Naive B cell (primary cell): ENCODE measurements at places on chromosomes 2 and 18.

- no peak for DNase-seq
Measured at GRCh38 chr18:58870130-58870529, 5.5 kb downstream of the ZNF532 start.

- DNase-seq: peak; percentile 27
Measured at GRCh38 chr2:45860136-45861121, 209.0 kb downstream of the PRKCE start.

GRCh38 chr2:105497094-105497493, 98.2 kb upstream of the FHL2 start:
- DNase-seq: no peak

- no peak for DNase-seq
Measured at GRCh38 chr2:40700231-40700954, 248.5 kb upstream of the SLC8A1 start.

GRCh38 chr18:75558790-75559189, 131.3 kb upstream of the SMIM21 start:
- no peak for DNase-seq

- no peak for DNase-seq
Measured at GRCh38 chr2:237264480-237265219, 149.3 kb downstream of the COL6A3 start.

DNA sequence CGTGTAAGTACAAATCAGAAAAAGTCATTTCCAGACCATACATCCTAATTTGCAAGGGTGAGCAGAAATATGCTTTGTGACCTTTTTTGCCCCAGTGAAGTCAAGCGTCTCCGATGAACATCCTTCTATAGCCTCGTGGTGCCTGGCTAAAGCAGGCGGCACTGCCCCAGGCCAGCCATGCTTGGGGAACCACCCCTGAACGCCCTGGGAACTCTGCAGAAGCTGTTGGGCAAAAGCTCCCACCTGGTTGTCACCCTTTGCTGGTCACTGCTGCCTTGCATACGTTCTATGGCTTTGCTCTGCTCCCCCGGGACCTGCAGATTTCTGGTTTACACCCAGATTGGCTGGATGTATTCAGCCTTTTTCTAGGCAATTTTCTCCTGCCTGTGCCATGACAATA, 256.4 kb downstream of the SS18 start:
- DNase-seq: no peak

GRCh38 chr2:61471905-61472805, 1.3 kb upstream of the USP34 start:
- DNase-seq: no peak

DNA sequence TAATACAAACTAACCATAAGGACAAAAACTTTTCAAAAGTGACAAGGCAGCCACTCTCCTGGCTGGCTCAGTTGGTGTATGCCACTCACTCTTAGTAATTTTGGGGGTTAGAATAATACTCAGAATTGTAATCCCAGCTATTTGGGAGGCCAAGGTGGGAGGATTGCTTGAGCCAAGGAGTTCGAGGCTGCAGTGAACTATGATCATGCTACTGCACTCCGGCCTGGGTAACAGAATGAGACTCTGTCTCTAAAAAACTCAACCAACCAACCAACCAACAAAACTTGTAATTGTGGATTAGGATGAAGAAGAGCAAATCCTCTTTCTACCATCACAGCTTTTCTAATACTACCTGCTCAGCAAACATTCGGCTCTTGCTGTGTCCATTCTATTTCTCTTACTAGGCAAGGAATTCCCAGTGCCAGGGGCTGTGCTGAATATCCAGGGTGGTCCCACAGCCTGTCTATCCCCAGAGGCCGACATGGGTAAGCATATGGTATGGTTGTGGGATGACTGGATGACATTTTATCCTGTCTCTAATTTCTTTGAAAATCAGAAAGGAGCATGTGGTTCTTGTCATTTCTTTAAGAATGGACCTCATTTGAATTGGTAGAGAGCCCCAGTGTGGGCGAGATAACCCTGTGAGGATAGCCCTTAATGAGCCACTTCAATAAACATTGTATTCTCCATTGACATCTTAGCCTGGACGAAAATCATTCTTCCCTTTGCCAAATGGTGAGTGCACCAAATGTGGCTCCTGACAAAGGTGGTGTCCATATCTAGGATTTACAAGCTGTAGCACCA, 220.1 kb downstream of the MYCN start:
- DNase-seq: no peak

- no peak for DNase-seq
Measured at GRCh38 chr2:66919286-66919685, 477.8 kb upstream of the ETAA1 start.

- no peak for DNase-seq
Measured at GRCh38 chr2:160842286-160842685, 317.9 kb upstream of the TANK start.

GRCh38 chr2:216549926-216550690, 51.5 kb downstream of the RPL37A start:
- DNase-seq: no peak

DNA sequence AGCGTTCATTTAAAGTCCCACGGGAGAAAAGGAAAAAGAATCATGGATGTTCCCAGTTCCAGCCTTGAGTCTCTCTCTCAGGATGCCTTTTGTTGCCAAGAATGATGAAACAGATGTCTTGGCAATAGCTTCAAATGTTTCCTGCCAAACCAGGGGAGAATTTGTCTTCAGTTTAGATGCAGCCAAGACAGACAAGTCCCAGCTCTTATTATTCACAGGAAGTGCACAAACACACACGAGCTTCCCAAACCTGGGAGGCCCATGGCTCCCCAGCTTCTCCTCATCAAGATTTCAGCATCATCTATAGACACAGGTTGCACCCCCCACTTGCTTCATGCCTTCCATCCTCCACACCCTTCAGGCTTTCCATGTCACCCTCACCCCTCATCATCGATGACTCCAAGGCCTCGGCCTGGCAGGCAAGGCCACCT, 45.9 kb downstream of the HS1BP3 start:
- no peak for DNase-seq

DNA sequence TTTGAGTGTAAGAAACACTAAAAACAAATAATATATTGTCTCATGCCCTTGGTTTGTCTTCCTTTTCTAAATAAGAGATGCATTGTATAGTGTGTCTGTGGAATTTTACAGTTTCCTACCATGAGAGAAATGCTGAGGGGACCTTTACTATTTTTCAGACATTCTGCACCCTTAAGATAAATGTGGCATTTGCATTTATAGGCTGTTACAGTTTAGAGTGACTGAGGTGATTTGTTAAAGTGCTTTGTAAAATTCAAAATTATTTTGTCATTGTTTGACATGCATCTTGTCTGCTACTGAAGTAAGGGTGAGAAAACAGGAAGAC, 78.9 kb upstream of the ZSWIM2 start:
- no peak for DNase-seq

DNA sequence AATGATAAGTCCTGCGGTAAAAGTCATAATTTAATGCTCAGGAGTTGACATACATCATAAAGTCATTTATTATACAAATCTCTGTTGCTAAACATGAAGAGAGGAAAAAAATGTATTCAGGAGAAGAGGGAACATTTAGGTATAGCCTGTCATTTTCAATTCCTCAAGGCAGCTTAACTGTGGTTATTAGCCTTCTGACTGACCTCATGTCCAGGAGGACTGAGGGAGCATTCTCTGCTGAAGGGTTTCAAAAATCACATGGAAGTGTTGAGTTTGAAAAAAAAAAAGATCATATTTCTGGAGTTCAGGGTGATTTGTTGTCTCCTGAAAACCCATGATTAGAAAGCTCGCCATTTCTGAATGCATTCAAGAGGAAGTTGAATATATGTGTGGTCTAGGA, 1371.1 kb upstream of the LRRTM1 start:
- DNase-seq: no peak

- no peak for DNase-seq
Measured at GRCh38 chr2:60125611-60126426, 427.6 kb downstream of the BCL11A start.

- DNase-seq: no peak
Measured at GRCh38 chr2:205346649-205347048, 335.7 kb upstream of the NRP2 start.

- no peak for DNase-seq
Measured at GRCh38 chr2:95310651-95311050, 13.5 kb downstream of the KCNIP3 start.

DNA sequence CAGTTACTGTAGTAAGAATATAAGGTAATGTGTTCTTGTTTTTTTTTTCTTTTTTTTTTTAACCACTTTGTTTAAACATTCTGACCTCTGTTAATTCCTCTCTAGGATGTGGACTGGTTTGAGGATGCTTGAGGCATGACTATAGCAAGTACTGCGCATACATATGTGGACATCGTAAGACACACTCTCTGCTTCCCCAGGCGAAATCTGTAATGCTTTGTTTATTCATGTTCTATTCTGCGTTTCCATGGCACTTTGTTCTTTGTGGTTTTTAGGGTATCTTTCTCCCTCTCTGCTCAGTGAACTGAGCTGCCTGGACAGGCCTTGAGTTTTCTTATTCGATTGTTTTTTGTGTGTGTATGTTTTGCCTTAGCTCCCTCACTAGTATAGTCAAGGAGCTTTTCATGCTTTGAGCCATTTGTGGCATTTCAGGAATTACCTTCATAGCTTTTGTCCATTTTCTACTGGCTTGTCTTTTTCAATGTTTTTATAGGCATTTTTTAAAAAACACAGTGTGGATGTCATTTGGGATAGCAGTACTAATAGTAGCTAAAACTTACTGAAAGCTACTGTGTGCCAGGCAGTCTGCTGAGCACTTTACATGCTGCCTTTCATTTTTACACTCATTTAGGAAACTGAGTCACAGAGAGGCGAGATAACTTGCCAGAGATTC, 1.9 kb upstream of the SH3BP4 start:
- no peak for DNase-seq

GRCh38 chr2:55391155-55391554, 28.5 kb downstream of the CCDC88A start:
- no peak for DNase-seq

DNA sequence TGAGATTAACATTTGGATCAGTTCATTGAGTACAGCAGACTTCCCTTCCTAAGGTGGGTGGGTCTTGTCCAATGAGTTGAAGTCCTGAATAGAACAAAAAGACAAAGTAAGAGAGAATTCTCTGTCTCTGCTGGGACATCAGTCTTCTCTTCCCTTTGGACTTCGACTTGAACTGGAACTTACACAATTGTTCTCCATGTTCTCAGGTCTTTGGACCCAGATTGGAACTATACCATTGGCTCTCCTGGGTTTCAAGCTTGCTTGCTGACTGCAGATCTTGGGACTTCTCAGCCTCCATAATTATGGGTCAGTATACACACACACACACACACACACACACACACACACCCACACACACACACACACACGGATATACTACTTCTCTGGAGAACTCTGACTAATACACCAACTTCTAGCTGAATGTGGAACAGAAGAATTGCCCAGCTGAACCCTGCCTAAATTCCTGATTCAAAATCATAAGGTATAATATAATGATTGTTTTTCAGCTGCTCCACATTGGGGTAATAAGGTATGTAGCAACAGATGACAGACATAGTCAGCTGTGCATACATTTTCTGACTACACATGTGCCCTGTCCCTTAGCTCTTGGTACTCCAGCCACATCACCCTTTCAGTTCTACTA, 214.0 kb downstream of the TGIF1 start:
- no peak for DNase-seq
